ENCODE measurements at places on chromosomes 2 and 18. TPM values are rescaled to one million over a fixed set of nuclear protein-coding genes. Genes with fewer than 3 reads are reported as not detected.

DNA sequence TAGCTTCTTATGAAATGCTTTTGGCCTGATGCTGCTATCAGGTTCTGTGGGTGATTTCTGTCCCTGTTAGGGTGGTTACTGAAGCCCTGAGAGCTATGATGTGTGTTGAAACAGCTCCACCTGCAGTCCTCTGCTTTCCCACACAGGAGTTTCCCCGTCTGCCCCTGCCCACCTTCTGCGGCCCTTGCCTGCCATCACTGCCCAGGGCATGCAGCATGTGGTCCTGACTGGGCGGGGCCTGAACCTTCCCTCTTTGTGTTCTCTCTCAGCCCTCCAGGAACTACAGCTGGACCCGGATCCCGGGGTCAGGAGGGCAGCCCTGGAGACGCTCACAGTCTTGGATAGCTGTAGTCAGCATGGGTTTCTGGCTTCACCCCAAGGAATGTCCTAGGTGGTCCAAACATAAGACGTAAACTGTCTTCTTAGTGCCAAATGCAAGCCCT is 21.4 kb downstream of the HJURP start:
- no peak for DNase-seq
- H3K36me3 ChIP-seq, result peaks cover 56% of the 10 kb centered on the region
- no peak overlapping the region for H3K4me3 ChIP-seq

- no peak for DNase-seq
- no peaks in the 10 kb centered on the region for H3K27me3 ChIP-seq
- no peaks in the 10 kb centered on the region for H3K4me1 ChIP-seq
- H3K36me3 ChIP-seq, result no peaks in the 10 kb centered on the region
Measured at GRCh38 chr2:72576459-72576858, 249.4 kb downstream of the EXOC6B start.

DNA sequence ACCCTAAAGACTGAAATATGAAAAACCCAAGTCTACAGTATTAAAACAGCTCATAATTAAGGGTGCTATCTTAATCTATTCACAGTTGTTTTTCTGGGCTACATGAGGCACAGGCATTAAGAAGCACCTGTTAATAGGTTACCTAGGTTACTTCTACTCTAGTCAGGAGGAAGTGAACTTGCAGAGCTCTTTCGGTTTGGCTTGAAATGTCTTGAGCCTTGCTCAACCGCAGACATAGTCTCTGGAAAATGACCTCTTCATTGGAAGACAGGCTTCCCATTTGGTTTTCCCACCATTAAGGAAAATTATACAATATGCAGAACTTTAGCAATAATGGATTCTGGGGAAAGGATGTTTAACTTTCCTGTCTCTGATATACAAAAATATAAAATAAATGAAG is 142.3 kb upstream of the KCNJ3 start:
- no peaks in the 10 kb centered on the region for H3K4me1 ChIP-seq
- DNase-seq, result no peak
- no peaks in the 10 kb centered on the region for H3K27me3 ChIP-seq
- no peak overlapping the region for H3K27ac ChIP-seq
- H3K36me3 ChIP-seq, result no peaks in the 10 kb centered on the region

- peaks cover 11% of the 10 kb centered on the region for H3K27me3 ChIP-seq
- H3K4me1 ChIP-seq, result no peaks in the 10 kb centered on the region
- DNase-seq, result no peak
- H3K36me3 ChIP-seq, result no peaks in the 10 kb centered on the region
Measured at GRCh38 chr2:20125164-20125563, 73.7 kb upstream of the LAPTM4A start.

CIAO1 gene
- total RNA-seq, result 64.4 TPM

VRK2 gene
- 24.5 TPM for total RNA-seq

CNTNAP5 gene
- total RNA-seq, result not detected
